Activated CD4-positive, alpha-beta T cell treated with anti-CD3 and anti-CD28 coated beads, Interleukin-2, Interleukin-6, amounts not matched to agents 100 ng/mL and 50 ng/mL, durations not matched to agents 16 hours and 8 hours (primary cell): ENCODE measurements at places on chromosomes 3 and 15.

DNA sequence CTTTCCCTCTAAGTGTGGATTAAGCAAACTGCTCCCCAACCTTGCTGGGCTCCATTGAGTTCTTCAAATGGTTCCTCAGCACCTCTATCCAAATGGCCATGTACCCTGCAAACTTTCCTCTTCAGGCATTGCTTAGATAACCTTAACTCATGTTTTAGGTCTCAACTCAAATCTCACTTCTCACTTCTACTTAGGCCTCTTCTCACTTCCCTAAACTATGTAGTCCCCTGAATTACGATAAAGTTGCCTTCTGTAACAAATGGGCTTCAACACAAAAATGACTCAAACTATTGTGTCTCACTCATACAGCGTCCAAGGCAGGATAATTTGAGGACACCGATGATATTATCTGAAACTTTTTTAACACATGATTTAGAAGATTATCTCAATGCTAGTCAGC, 62.4 kb upstream of the STAC start:
- no peak for DNase-seq

DNA sequence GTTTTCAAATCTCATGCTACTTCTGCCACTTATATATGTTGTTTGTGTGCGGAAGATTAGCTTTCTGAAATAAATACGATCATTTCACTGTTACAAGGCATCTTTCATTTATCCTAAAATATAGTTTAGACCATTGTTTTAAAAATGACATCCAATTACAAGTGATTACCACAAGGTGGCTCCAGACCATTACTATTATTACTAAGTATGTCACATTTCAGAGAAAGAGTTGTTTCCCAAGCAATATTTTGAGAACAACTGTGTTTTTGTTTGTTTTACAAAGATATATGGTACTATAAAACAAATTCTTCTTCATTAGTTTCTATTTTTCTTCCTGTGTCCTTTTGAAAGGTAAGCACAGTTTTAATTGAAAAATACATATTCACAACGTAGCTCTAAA, 136.0 kb upstream of the RAP2B start:
- peak; percentile 19 for DNase-seq

DNA sequence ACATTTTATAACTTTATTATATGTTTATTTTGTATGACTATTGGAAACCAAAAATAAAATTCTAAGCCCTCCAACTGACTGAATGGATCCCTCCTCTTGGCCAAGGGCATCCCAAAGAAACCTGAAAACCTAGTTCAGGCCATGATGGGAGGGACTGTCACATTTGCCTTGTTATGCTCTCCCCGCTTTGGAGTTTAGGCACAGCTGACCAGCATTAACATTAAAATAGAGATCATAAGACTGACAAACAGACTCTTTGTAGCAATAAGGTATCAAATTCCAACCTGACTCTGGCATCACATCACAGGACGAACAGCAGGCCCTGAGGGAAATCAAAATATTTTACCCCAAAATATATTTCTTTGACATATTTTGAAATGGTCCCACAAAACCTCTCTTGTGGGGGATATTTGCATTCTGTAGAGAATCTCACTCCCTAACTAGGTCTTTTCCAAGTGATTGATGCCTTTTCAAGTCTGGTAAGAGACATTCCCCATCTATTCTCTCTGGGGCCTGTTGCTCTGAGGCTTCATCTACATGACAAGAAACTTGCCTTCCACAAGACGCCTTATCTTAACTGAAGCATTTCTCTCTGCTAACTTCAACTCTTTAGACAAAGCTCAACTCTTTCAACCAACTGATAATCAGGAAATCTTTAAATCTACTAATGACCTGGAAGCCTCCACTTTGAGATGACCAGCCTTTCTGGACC, 81.8 kb upstream of the PRR23E start:
- DNase-seq: no peak

DNA sequence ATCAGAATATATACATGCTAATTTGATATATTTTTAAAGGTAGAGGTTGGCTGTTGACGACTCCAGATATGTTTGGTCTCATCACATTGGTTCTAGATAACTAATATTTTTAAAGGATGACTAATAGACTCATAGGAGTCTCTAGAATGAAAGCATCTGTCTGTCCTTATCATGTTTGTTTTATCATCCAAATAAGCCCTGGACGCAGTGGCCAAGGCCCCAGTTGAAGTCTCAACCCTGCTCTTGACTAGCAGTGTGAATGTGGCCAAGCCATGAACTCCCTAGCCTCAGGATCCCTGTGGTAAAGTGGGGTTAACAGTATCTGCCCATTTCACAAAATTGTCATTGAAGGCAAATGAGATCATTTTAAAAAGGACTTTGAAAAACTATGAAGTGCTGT, 53.6 kb downstream of the ABHD2 start:
- no peak for DNase-seq

GRCh38 chr3:141151439-141151838, 80.2 kb upstream of the PXYLP1 start:
- DNase-seq: no peak

- no peak for DNase-seq
Measured at GRCh38 chr3:32148351-32148750, 41.9 kb downstream of the GPD1L start.

DNA sequence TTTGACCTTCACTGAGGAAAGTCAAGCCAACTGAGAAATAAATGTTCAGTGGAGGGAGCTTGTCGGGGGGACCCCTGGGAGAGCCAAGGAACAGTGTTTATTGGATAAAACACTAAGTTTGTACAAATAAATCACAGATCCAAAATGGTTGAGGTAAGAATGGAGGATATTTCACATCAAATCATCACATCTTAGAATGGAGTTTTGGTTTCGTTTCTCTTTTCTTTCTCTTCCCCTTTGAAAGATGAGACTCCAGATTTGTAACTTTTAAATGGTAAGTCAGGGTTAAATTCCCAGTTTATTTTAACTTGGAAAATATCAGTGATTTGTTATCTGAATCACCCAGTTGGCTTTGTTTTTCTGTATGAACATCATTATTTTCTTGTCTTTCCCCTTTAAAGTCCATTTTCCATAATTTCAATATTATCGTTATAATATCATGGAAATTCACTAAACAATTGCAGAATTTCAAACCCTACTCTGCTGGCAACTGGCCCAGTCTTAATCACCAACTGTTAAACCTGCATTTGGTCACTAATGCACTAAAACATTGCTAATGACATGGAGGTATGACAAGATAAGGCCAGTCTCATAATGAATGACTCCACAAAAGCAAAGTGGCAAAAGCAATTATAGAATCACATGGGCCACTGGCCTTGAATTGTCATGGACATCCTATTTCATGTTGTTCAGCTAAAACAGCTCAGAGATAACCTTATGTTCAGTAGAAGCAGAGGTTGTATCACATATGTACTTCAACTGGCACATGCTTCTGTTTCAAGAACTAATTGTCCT, 295.1 kb downstream of the SHOX2 start:
- no peak for DNase-seq

DNA sequence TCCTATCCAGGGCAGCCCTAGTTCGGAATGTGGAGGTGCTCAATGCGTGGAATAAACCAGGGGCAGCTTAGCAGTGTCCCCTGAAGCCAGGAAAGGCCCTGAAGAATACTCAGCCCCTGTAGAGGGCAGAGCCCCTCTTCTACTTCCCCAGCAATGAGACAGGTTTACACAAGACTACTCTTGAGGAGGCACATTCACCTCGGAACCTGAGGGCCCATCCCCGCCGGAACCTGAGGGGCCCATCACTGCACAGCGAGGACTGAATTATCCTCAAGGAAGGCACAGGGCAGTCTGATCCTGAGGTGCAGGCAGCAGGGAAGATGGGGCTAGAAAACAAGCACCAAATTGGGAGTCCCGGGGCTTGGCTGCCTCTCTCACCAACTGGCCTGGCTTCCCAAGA, 22.2 kb downstream of the CCDC13 start:
- no peak for DNase-seq

GRCh38 chr3:132325103-132325606, 7.9 kb downstream of the ACP3 start:
- no peak for DNase-seq

GRCh38 chr15:92149465-92149864, 244.2 kb upstream of the ST8SIA2 start:
- no peak for DNase-seq

GRCh38 chr3:161035711-161036110, 69.4 kb downstream of the B3GALNT1 start:
- no peak for DNase-seq

- no peak for DNase-seq
Measured at GRCh38 chr15:28918141-28918983, 32.6 kb downstream of the APBA2 start.

DNA sequence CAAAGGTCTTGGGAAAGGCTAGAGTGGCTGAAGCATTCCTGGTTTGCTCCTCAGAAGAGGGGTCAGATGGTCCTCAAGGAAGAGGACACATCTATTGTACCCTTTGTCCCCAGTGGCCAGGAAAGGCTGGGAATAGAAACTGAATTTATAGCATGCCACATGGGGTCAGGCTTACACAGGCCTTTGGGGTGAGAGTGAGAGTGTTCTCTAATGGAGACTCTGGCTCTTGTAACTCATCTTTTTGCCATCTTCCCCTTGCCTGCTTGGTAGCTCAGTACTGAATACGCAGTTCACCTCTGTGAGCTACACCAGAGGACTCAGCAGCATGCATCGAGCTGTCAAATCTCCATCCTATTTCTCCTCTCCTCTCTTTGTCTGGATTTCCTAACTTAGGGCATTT, 87.5 kb downstream of the ATP2B2 start:
- peak; percentile 15 for DNase-seq

GRCh38 chr3:10340046-10340445, 19.1 kb upstream of the SEC13 start:
- no peak for DNase-seq

- no peak for DNase-seq
Measured at GRCh38 chr15:88655800-88656488, 17.1 kb downstream of the ISG20 start.

GRCh38 chr3:35678643-35679161, 39.4 kb downstream of the ARPP21 start:
- no peak for DNase-seq

GRCh38 chr3:124504332-124505059, 225.8 kb upstream of the UMPS start:
- no peak for DNase-seq

DNA sequence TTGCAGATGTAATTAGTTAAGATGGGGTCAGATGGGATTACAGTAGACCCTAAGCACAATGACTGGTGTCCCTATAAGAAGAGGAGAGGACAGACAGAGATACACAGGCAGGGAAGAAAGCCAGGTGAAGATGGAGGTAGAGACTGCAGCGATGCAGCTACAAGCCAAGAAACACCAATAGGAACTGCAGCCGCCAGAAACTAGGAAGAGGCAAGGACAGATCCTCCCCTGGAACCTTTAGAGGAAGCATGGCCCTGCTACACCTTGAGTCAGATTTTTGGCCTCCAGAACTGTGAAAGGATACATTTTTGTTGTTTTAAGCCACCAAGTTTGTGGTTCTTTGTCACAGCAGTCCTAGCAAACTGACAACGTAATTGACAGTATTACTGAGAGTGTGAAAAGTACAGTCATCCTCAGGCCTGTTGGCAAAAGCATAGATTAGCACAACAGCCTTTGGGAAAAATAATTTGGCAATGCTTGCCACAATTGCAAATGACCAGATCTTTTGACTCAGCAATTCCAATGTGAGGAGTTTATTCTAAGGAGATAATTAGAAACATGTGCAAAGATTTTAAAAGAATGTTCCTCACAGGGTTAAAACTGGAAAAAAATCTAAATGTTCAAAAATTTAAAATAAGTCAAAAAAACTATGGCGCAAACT, 82.6 kb upstream of the TJP1 start:
- DNase-seq: no peak

- DNase-seq: no peak
Measured at GRCh38 chr3:113516115-113516505, 1.2 kb upstream of the SPICE1 start.

DNA sequence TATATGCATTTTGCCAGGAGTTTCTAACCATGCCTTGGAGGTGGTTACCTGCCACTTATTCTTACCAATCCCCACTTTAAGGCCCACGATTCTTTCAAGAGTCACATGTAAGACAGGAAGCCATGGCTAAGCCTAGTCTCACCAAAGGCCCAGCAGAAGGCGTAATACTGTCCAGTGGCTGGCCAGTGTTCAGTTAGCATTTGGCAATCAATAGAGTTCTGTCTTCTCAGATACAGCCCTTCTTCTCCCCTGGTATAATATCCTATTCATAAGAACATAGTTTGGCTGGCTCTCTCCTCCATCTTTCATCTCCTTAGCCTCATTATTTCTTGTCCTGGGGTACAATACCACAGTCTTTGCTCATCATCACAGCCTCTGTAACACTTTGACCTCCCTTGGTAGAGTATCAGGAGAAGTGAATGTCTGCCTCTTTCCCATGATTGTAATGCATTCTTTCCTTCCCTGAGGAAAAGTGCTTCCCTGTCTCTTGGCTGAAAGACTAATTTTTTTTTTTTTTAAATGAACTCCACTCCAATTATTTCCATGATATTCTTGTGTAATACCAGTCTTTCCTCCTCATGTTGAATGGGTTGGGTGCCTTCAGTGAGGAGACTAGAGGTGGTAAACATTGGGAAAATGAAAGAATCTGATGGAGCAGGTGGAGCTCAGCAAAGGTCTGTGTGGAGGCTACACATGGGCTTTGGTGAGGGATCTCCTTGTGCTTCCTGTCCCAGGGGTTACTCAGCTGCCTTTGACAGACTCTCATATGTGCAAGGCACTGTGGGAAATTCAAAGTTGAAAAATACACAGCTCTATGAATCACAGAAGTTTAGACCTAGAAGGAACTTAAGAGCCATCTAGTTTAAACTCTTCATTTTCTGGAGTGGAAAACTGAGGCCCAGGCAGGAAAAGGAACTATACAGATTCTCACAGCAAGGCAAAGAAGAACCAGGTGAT, 218.2 kb downstream of the P3H2 start:
- no peak for DNase-seq

GRCh38 chr15:39499681-39500080, 81.2 kb upstream of the THBS1 start:
- no peak for DNase-seq

DNA sequence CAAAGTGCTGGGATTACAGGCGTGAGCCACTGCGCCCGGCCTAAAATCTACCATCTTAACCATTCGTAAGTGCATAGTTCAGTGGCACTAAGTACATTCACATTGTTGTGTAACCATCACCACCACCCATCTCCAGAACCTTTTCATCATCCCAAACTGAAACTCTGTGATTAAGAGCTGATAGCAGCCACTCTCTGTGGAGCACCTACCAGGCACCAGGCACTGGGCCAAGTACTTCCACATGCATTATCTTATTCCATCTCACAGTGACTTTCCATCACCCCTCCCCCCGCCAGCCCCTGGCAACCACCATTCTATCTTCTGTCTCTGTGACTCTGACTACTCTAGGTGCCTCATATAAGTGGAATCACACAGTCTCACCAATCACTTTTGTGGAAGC, 2.3 kb upstream of the INSYN1 start:
- no peak for DNase-seq

DNA sequence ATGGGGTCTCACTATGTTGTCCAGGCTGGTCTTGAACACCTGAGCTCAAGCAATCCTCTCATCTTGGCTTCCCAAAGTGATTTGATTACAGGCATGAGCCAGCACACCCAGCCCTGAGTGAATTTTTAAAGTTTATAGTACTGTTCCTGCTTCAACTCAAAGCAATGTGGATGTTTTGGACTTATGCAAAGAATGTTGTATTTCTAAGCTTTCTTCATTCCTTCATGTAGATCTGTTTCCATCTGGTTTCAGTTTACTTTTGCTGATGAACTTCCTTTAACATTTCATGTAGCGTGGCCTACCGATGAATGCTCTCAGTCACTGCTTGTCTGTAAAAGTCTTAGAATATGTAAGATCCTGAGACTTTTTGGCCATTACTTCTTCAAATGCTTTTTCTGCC, 23.2 kb downstream of the NRG4 start:
- no peak for DNase-seq
